ENCODE measurements at places on chromosomes 5 and 9.

- DNase-seq = no peak
Observed at GRCh38 chr5:44051591-44051990, 337.6 kb downstream of the FGF10 start.

GRCh38 chr5:132193165-132193694 is 34.4 kb downstream of the P4HA2 start:
- no peak for DNase-seq

DNA sequence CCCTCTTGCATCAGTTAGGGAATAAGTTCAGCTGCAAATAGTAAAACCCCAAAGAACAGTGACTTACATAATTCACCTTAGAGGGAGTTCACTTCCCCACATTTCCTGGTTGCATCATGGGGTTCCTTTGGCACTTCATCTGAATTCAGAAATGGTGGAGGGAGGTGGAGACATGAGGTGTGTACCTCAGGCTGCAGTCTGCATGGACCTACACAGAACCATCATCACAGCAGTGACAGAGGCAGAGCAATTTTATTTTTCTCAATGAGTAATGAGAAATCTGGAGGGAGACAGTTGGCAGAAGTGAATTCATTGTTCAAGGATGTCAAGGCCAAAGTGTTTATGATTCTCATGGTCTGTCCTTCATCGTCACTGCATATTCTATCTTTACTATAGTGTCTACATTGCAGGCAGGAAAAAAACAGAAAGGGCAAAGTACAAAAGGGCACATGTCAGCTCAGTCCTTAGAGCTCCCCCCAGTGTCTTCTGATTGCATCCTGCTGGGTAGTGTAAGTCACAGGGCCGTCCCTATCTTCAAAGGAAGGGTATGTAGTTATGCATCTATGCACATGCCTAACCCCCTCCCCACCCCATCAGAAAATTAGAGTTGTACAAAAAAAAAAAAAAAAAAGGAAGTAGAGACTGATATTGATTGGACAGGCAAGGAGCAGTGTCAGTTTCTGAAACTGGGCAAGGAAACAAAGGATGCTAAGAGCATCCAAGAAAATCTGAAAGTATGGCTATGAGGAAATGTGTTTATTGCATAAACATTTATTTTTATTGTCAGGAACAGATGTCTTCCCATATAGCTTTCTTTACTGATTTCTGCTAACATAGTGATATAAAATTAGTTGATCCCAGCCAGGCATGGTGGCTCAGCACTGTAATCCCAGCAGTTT is 132.7 kb upstream of the APC start:
- DNase-seq = no peak

DNA sequence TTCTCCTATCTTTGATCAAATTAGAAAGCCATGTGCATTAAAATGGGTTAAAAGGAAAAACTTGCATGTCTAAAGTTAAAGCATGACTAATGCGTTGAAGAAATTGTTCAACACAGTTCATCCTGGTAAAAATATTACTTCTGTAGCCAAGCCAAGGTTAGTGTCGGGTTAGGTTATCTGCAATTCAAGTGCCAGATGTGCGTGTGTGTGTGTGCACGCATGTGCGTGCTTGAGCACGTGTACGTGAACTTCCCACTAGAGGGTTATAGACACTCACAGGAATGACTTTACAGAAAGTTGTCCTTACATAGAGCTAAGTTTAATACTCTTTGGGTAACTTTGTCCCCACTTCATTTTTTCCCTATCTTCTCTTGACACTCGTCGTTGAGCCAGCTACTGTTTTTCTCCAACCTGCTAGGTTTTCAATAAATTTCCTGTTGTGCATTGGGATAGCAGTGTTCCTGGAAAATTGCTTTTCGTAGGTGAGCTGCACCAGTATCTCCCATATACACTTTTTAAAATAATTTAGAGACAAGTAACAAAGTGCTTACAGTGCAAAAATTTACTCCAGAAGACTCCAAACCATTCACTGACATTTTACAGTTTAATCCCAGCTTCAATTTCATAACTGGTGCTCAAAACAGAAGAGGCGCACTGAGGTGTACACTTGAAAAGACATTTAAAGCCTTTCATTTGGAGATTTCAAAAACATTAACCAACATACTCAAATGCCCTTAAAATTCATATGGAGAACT is 353.8 kb downstream of the NFIB start:
- no peak for DNase-seq

DNA sequence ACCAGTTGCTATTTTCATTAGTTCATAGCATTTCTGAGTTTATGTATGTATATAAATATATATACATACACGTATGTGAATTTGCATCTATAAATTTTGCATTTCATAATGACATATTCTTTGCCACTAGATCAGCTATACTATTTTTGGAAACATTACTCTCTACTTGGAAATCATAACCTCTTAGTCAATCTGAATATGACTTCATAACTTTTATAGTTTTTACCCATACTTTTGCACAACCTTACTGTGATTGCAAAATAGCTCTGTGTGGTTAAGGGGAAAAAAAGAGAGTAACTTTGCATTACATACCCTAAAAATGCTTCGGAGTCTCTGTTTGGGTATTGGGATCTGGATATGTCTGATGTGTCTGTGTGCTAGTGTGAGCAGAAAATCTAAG is 44.9 kb upstream of the ADAMTSL1 start:
- DNase-seq = no peak

GRCh38 chr9:78970375-78970774 is 601.4 kb upstream of the TLE4 start:
- DNase-seq = no peak

GRCh38 chr9:16434526-16434925 is 435.9 kb downstream of the BNC2 start:
- DNase-seq = no peak

DNA sequence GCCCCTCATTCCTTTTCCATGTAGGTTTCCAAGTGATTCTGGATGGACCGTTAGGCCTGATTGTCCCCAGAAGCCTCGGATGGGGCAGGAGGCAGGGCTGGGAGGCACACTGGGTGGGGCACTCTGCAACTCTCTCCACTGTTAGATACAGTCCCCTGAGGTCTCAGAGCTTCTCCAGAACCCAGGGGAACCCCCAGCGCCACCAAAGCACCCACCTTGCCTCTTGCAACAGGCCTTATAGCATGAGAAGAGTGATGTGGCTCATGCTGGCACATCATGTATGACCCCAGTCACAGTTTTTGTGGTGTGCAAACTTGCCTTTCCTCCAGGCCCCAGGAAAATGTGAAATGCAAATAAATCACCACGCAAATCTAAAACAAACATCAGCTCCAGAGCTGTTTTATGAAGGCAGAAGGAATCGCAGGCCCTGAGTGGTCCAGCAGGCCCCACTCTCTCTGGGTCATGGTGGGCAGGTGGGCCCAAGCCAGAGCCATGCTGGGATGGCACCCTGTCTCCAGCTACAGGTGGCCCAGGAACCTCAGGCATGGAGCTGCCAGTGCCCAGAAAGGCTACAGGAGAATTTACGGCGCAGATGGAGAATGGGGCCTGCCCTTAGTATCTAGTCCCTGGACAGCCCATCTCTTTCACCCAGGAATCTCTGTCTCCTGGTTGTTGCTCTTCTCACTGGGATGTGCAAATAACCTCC is 36.3 kb upstream of the CDKN2AIPNL start:
- no peak for DNase-seq

GRCh38 chr5:132488590-132488989 is 2.0 kb downstream of the IRF1 start:
- no peak for DNase-seq

GRCh38 chr5:139461698-139462097 is 845 bp downstream of the ECSCR start:
- no peak for DNase-seq

- no peak for DNase-seq
Observed at GRCh38 chr9:72540348-72540873, 19.0 kb downstream of the TMC1 start.

- DNase-seq = no peak
Observed at GRCh38 chr9:80025131-80025530, 453.4 kb downstream of the TLE4 start.

GRCh38 chr5:25393256-25393655 is 748.5 kb upstream of the CDH10 start:
- DNase-seq = no peak

DNA sequence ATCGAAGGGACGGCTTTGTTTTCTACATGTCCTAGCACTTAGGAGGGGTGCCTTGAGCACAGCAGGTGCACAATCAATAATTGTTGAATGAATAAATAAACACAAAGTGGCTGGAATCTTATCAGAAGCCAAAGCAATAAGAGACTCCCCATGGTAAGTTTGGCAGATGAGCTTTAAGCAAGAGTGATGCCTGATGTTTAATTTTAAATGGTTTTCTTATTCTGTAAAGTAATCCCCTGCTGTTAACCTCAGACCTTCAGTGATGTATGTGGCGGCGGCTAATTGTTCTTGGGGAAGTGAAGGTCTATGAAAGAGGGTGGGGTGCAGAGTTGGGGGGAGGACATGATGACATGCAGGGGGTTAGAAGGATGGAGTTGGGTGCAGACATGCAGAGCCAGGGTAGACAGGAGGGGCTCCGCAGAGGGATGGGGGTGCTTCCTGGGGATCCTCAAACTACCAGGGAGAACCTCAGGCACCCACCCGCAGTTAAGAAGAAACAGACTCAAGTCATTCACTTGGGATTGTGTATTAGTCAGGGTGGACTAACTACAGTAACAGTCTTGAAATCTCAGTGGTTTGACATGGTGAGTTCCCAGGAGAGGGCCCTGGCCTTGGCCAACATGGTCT is 65.7 kb upstream of the SHB start:
- DNase-seq = no peak

DNA sequence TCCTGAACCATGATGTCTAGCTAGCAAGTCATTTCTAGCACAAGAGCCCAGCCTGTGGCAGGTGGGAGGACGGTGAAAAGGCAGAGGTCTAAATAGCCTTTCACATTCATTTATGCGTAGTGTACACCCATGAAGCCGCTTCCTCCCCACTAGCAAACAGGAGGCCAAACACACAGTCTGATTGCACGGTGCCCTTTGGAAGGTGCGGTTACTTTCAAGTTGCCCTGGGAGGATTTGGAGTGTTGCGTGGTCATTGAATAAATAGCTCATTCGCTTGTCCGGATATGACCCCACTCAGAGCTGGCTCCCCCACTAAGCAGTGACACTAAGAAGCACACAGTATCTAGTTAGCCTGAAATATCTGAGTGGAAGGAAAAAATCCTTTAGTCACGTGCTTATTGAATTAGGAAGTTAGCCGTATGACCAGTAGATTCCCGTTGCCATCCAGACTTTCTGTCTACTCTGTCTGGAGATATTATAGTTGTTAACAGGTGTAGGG is 664 bp upstream of the ARSB start:
- peak; percentile 58 for DNase-seq

DNA sequence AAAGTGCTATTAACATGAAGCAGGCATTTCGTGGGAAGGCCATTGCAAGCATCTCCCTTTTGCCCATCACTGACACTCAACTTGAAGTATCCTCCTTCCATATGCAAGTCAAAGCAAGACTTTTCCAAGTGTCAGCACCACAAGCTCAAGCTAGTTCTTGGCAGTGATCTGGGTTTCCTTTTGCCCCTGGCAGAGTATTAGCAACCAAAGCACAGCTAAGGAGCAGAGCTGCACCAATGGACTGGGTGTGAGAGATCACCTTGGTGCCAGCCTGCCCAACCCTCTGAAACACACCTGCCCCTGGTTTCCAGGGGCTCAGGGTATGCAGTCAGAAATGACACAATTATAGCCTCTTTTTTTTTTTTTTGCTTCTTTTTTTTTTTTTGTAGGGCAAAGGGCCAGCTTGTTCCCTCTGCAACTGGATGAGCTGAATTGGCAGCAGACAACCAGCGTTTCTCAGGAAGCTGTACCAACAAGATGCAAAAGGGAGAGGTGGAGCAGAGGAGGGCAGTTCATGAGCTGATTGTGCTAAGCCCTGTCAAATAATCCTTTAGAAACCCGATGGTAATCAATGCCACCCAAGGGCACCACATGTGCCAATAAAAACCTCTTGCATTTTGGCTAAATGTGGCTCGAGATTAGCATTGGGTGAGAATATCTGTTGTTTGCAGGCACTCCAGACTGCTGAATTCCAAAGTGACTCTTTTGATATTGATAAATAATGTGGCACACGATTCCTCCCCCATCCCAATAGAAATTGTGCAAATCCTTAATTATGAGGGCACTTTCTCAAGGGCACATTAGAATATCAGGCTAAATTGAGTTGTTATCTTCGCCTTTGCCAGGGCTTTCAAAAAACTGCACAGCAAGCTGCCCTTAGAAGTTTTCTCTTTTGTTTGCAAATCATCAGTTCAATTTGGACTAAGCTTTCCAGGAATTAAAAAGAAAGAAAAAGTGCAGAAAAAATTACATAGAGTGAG is 192.4 kb downstream of the GAS1 start:
- no peak for DNase-seq

GRCh38 chr5:38608874-38609273 is 52.4 kb upstream of the LIFR start:
- DNase-seq = no peak

GRCh38 chr9:126614455-126615244 is 922 bp downstream of the LMX1B start:
- DNase-seq = no peak

DNA sequence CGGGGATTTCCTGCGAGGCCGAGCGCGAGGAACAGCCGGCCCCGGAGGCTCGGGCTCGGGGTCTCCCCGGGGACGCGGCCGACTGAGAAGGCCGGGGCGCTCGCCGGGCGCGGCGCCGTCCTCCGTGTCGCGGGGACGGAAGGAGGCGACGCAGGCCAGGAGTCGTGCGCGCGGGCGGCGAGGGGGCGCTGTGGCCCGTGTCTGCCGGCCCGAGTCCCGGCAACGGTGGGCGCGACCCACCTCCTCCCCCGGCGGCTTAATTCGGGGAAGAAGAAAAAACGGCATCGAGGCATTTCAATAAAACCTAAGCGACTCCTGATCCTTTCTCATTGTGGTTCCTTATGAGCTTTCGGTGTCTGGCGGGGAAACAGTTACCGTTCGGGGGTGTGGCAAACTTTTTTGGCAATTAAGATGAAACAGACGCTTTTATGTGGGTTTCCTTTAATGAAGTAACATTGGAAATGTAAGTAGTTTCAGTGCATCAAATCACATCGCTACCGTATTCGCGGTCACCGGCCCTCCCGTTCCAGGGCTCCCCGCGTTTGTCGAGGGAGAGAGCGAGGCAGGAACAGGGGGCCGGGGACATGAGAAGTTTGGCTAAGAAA is 3.7 kb upstream of the IRX2 start:
- no peak for DNase-seq

DNA sequence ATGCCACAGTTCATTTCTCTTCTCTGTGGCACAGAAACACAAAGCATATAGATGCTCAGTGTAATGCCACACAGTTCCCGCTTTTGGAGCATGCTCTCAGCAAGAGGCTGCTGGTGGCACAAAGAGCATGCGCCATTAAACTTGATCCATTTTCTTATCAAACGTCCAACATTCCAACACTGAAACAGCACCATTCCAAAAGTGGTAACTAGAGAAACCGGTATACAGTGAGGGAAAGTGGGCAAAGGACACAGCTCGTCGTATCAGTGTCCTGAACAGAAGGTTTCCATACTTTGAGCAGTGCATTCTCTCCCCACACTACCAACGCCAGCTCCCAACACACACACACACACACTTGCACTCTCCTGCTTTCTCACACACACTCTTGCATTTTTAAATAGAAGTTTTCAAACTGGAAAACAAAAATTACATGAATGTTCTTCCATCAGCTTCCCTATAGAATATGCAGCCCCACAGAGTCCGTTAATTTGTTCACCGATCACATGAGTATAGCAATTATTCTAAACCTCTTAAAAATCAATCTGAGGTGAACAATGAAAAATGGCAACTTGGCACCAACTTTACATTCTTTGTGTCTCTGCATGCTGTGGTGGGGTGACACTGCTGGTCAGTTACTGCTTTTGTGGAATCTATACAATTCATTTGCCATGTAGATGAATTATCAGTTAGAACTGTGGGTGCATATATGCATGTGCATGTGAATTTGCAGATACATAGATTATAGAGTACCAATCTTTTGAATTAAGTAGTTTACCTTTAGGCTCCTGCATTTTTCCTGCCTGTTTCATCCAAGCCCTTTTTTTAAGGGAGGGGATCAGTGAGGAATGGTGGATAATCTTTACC is 5.7 kb downstream of the NFIB start:
- no peak for DNase-seq
